ENCODE measurements at places on chromosomes 1 and 21. TPM values are rescaled to one million over a fixed set of nuclear protein-coding genes. Genes with fewer than 3 reads are reported as not detected.

C1orf146 gene
- not detected for total RNA-seq

PADI4 gene
- total RNA-seq: not detected

FMO2 gene
- 11.8 TPM for total RNA-seq

CYB5RL gene
- 8.3 TPM for total RNA-seq

PADI2 gene
- total RNA-seq: 0.53 TPM

ADCY10 gene
- under 0.01 TPM for total RNA-seq

KIF21B gene
- 0.91 TPM for total RNA-seq

RIMKLA gene
- total RNA-seq: 0.20 TPM

TMEM52 gene
- 0.43 TPM for total RNA-seq

ST6GALNAC5 gene
- 0.83 TPM for total RNA-seq

CHODL gene
- total RNA-seq: 0.07 TPM

LCE1A gene
- total RNA-seq: not detected

TIPRL gene
- 26.4 TPM for total RNA-seq

PCP4 gene
- total RNA-seq: not detected

WNT3A gene
- not detected for total RNA-seq

OR6N1 gene
- not detected for total RNA-seq

OR2L2 gene
- total RNA-seq: not detected

HSD11B1 gene
- 9.6 TPM for total RNA-seq

Measured in smooth muscle cell of the pulmonary artery (primary cell).